Dermis blood vessel endothelial cell (primary cell): ENCODE measurements at places on chromosomes 4 and X. TPM values are rescaled to one million over a fixed set of nuclear protein-coding genes. Genes with fewer than 3 reads are reported as not detected.

- no peak for DNase-seq
Measured at GRCh38 chr4:182291175-182291574, 48.0 kb downstream of the TENM3 start.

GRCh38 chrX:6810776-6811175 lies 275.9 kb upstream of the VCX3A start:
- DNase-seq, result no peak

GRCh38 chrX:143536176-143536575 lies 18.9 kb upstream of the SPANXN3 start:
- DNase-seq, result no peak

Gene GAB3
- 12.1 and 14.1 TPM in 2 replicates for total RNA-seq

Gene DMRTC1B
- total RNA-seq, result not detected in 2 replicates

DNA sequence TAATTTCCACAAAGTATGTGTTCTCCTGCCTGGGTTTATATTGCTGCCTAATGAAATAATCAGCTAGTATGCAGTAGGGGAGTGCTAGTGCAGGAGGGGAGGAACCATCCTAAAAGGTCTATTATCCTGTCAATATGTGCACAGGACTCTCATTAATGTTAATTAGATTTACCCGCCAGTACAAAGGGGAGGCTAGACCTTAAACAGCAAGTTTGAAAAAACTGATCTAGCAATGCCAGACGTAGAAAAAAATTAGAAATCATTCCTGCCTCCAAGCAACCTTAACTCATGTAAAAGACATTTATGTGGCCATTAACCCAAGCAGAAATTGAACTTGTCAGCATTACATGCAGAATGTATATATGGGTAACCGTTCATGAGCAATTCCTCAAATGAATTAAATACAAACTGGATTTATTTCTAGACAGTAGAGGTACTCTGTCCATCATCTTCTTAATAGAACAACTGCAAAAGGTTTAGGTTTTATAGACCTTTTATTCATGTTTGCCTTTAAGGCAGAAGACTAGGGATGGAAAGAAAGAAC lies 294.3 kb upstream of the TENM3 start:
- no peak for DNase-seq

- DNase-seq, result peak; percentile 11
Measured at GRCh38 chr4:14916554-14917297, 85.6 kb upstream of the CPEB2 start.

- DNase-seq, result peak; percentile 3
Measured at GRCh38 chrX:53356186-53356585, 66.3 kb downstream of the SMC1A start.

DNA sequence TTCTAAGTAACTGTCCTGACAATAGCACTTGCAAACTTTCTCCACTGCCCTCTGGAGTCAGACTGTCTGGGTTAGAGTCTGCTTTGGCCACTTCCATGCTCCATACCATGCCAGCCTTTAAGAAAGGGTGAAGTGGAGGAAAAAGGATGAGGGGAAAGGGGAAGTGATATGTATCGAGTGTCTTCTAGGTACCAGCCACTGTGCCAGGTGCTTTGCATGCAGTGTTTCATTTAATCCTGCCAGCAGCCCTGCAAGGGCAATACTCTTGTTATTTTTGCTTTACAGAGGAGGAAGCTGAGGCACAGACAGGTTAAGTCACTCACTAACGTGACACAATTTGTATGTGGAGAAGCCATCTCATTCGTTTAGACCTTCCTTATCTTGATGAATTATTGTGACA lies 55.6 kb downstream of the RTL9 start:
- no peak for DNase-seq

DNA sequence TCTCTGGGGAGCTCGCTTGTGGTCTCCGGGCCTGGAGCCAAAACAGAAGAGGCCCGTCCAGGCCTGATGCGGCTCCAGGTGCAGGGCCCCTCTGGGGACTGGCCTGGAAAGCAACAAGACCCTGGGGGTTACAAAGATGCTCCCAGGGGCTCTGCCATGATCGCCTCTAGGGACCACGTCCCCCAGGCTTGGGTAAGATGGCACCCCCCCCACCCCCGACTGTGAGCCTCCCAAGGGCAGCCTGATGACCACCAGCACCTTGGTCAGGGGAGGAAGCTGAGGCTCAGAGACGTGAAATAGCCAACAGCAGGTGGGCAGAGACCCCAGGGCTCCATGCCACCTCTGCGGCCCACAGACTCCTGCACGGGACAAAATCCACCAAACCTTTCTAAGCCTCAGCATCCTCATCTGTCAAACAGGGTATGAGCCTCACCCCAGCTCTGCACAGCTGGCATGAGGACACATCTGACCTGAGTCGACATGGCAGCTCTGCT lies 25.4 kb downstream of the C4orf50 start:
- no peak for DNase-seq

DNA sequence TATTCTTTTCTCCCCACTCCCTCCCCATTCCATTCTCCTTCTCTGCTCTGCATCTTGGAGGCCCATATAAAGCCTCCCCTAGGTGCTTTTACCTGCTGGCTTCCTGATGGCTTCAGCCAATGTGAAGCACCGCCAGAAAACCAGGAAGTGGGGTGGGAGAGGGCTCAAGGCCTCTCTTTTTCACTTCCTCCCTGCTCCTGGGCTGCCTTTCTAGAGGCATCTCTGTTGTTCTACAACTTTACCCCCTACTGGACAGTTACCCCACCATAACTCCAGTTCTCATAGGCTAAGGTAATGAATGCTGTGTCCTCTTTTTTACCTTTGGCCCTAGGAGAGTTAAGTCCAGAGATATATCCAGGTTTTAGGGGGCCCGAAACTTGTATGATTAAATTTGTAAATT lies 62.4 kb upstream of the PPARGC1A start:
- DNase-seq, result no peak

DNA sequence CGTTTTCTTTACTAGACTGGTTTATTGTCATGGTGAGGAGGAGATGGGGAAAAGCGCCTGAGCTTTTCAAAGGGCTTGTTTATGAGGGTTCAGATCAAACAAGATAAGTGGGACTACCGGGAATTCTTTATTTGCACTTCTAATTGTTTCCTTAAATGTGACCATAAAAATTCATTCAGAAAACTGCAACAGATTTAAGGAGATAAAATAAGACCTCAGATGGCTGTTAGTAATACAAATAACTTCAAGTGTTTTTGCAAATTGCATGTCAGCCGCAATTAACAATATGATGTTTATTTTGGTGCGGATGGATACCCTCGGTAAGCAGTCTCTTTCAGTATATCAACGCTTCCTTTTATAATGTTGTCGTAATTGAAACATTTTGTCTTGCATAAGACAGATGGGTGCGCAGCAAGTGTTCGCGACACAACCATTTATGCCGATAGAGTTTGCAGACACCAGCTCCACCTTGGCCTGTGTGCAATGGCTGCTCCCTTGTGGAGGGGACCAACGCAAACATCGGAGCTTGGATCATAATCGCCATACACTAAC lies 151.0 kb downstream of the C4orf33 start:
- DNase-seq, result no peak

Gene PNMA3
- 0.09 TPM in 1 of 2 replicates, not detected in the other for total RNA-seq

DNA sequence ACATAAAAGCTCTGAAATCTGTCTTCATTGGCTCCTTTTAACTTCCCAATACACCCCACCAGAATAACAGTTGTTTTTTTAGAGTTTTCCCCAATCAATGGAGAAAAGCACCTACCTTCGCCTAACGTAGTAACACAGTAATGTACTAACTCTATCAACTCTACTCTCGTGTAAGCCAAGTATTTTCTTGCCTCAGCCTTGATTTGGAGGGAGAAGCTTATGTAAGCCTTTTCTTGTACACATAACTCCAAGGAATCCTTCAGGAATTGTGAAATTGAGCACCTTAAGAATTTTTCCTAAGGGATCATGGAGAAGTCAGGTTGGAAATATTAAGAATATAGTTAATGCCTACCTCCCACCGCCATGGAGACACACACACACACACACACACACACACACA lies 181.2 kb downstream of the RAPGEF2 start:
- no peak for DNase-seq

DNA sequence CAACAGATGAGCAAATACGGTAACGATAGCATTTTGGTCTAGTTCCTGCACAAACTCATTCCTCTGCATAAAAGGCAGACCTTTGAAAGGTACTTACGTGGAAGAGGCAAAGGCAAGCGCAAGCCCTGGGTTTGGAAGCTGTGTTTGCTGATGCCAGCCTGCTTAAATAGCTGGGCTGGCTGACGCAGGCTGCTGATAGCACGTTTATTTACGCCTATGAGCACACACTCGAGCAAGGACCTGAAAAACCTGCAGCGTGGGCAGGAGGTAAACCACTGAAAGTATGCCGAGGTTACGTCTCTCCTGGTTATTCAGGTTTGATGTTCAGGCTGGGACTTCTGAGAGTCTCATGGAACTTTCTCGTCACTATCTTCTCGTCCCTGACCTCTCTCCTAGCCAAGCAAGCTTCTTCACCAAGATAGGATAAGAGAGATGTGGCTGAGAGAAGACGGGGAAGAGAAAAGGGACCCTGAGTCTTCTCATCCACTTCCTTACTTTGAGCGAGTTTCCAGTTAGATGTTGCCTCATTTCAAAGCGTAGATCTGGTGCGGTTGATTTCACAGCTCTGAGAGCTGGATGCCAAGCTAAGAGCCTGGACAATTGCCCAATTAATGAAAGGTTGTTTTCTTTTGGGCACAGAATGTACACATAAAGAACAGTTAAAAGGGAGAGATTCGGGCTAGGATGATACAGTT lies at the start of gene HOPX:
TSS of gene HOPX (minus strand) at position 139 of the 695 bp plus-strand sequence. CDS start 23,480 bp downstream, outside the sequence.
- DNase-seq, result no peak

DNA sequence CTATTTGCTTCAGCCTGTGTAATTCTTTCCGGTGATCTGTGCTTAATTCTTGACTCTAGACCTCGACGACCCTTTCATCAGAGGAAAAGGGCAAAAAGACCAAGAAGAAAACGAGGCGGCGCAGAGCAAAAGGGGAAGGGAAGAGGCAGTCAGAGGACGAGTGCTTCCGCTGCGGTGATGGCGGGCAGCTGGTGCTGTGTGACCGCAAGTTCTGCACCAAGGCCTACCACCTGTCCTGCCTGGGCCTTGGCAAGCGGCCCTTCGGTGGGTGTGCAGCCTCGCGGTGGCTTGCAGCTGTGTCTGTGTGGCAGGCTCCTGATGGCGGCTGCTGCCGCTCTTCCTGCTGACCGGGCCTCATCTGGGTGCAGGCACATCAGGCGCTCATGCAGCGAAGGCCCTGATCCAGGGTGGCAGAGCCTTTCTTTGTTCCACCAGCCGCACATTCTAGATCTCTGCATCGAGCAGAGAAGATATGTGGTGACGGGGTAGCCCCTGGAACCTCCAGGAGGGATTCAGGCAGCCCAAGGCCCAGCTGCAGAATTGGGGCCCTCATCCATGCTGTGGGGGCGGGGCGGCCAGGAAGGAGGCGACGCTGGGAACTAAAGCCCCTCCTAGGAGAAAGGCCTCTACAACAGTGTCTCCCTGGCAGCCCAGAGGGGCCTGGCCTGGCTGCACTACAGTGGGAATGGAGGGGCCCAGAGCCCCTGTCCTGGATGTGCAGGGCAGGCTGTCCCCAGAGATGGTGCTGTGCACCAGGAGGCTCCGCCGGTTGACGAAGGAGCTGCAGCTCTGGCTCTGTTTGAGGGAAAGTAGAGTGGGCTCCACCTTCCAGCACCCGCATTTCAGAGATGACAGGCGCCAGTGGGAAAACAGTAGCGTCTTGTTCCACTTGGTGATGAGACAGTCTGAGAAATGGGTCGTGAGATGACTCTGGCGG lies 32.1 kb downstream of the NELFA start:
- DNase-seq, result no peak

DNA sequence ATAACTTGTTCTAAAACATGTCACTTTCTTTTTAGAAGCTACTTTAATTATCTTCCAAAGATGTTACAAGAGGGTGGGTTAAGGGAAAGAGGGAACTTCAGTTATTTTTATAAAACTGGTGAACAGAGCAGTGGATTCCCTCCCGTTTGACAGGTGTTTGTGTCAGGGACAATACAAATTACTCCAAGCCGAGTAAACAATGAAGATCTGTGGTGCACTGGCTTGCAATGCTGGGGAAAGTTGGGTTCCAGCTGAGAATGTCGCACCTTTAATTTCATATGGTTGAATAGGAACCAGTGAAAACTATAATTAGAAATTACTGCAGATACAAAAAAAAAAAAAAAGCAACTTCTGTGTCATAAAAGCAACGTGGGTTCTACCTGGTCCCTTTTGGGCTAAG lies 98.6 kb upstream of the TTC29 start:
- DNase-seq, result no peak

DNA sequence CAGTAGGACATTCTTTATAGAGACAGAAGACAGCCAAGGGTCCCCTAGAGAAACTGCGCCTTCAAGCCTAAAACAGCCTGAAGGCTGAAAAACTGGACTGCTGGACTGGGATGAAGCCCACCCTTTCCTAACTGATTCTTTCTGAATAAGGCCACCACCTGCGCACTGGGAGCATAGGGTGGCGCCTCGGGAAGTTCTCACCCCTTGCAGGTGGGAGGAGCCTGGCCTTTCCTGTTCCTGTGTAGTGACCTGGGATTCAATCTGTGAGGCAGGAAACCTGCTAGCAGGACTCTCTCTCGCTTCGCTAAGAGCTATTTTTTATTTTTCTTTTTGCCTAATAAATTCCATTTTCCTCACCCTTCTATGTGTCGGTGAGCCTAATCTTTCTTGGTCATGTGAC lies 61.8 kb upstream of the KLHL13 start:
- no peak for DNase-seq

DNA sequence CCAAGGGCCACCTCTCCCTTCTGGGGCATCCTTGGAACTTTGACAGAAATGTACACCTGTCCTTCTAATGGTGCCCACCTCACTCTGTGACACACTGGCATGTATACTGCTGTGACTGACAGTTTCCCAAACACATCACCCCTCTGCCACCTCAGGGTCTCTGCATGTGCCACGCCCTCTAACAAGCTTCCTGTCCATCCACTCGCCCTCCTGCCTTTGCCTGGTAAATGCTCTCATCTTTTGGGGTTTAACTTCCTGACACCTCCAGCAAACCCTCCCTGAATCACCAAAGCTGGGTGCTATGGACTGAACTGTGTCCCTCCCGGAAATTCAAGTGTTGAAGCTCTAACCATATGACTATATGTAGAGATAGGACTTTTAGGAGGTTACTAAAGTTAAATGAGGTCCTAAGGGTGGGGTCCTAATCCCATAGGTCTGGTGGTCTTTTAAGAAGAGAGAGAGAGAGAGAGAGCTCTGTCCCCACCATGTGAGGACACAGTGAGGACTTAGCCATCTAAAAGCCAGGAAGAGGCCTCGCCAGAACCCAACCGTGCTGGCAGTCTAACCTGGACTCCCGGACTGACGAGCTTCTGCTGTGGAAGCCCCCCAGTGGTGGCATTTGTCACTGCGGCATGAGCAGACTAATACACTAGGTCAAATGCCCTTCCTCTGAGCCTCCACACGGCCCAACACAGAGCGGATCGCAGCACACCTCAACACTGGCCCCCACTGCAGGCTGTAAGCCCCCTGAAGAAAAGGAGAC lies 95.6 kb downstream of the AFAP1 start:
- peak; percentile 94 for DNase-seq

DNA sequence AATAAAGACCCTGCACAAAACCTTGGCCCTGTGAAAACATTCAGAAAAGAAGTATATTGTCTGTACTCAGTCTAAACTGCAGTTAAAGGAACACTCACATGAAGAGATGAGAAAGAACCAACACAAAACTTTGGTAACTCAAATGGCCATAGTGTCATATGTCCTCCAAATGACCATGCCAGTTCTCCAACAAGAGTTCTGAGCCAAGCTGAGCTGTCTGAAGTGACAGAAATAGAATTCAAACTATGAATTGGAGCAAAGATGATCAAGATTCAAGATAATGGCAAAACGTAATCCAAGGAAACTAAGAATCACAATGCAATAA lies 739.3 kb upstream of the NDST4 start:
- DNase-seq, result no peak

Gene TLR3
- total RNA-seq, result 2.4 and 7.1 TPM in 2 replicates

GRCh38 chr4:138174981-138175794 lies 67.0 kb downstream of the SLC7A11 start:
- DNase-seq, result peak; percentile 32

GRCh38 chr4:95541094-95541493 lies 7.7 kb downstream of the UNC5C start:
- no peak for DNase-seq

Gene PNMA6A
- 0.34 and 0.74 TPM in 2 replicates for total RNA-seq
